Effector CD8-positive, alpha-beta T cell (primary cell): ENCODE measurements at places on chromosomes 11 and 22.

- no peak for DNase-seq
These were observed 11.5 kb upstream of the GLYAT start for GRCh38 chr11:58742981-58743880.

GRCh38 chr22:30457981-30458380 is 13.8 kb downstream of the SEC14L3 start:
- no peak for DNase-seq

- DNase-seq = no peak
These were observed 28.2 kb downstream of the HEPHL1 start for GRCh38 chr11:94049351-94049750.

DNA sequence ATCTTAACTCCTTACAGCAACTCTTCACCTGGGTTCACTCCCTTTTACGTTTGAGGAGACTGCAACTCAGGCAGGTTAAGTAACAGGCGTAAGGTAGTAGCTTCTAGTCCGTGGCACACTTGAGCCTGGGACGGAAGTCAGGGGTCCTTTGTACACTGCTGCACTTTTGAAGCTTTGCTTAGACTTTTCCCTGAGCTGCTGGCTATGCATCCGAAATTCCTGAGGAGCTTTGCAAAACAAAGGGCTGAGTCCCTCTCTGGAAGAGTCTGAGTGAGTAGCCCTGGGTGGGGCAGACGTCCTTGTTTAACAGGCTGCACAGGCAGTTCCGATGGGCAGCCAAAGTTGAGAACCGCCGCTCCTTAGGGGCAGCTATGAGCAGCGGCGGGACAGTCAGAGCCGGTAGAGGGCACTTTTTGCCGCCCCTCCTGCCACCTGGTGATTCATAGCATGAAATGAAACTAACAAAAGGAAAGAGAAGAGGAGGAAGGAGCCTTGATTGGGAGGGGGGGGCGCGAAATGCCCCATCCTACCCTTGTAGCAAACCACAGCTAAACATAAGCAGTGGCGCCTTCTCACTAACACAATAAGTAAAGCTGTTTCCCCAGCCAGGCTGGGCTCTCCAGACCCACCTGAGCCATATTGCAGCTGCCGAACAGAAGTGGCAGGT is 1.4 kb downstream of the TMEM109 start:
- DNase-seq = peak; percentile 32

GRCh38 chr11:70643642-70644041 is 245.3 kb downstream of the CTTN start:
- DNase-seq = no peak

DNA sequence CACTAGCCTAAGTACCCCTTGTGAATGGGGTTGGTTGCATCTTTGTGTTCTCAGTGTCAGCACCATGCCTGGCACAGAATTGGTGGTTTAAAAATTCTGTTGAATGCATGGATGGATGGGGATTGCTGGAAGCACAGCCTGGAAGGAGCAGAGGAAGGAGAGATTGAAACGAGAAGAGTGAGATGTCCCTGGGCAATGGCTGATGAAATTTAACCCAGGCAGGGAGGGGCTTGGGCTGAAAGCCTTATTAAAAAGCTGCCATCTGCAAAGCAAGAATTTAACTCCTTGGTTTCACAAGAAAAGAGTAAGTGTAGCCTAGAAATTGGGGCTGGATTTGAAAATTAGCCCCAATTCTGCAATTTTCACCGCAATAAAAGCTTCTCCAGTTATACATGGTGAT is 126.7 kb downstream of the TEAD1 start:
- DNase-seq = no peak

DNA sequence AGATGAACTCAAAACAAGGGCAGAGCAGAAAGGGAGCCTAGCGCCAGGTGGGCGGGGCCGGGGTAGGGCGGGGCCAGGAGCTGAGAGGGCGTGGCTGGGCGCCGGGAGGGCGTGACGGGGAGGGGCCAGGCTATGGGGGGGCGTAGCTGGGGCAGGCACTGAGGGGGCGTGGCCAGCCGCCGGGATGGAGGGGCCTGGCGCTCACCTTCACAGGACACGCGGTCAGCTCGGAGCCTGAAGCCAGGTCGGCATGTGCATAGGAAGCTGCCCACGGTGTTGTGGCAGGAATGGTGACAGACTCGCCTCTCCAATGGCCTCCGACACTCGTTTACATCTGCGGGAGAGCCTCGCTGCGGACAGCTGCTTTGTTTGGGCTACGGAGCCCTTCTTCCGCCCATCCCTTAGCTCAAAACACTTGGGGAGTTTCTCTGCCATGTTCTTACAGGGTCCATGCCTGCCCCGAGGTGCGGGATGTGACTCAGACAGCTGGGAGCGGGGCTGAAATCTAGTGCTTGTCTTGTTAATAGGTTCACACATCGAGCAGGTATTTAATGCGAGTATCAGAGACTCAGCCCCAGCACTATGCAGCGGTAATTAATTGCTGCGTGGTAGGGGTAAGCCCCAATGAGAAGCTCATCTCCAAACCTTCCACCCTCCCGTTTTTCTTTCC is 13.4 kb downstream of the VWCE start:
- no peak for DNase-seq

DNA sequence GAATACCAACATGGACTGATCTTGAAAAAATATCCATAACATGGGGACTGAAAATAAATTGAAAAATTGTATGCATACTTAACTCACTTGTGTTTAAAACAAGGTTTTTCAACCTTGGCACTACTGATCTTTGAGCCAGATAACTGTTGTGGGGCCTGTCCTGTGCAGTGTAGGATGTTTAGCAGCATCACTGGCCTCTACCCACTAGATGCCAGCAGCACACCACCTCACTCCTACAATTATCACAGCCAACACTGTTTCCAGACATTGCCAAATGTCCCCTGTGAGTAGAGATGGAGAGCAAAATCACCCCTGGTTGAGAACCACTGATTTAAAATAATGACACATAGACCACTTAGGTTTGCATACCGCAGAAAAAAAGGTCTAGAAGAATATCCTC is 45.0 kb upstream of the SLC1A2 start:
- no peak for DNase-seq
